ENCODE measurements at places on chromosomes 2 and 18. TPM values are rescaled to one million over a fixed set of nuclear protein-coding genes. Genes with fewer than 3 reads are reported as not detected.

- no peak for DNase-seq
These were observed 37.4 kb downstream of the EPAS1 start for GRCh38 chr2:46334389-46335271.

GRCh38 chr18:74248595-74248994, 43.2 kb downstream of the CYB5A start:
- DNase-seq = no peak

DNA sequence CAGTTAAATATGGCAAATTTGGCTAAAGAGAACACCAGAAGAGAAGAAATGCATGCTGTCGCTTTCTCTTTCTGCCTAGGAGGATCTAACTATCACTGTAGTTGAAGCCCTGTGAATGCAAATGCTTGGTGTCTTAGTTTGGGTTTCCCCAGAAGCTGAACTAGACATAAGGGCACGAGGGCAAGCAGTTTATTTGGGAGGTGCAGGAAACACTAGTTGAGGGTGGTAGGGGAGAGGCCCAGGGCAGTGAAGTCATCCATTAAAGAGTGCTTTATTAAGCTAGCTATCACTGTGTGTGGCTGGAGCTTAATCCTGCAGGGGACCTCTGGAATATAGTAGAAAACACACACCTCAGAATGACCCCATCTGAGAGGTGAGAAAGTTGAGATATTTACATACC, 639.8 kb upstream of the ZEB2 start:
- DNase-seq = no peak

GRCh38 chr2:197600306-197600705, 75.1 kb downstream of the RFTN2 start:
- no peak for DNase-seq

- DNase-seq = no peak
These were observed 786.8 kb downstream of the KCNJ3 start for GRCh38 chr2:155485141-155485842.

Gene INPP5D
- total RNA-seq = 2.9 TPM

Measured in right atrium auricular region (tissue), 2 donors.